ENCODE measurements at places on chromosomes 3 and 15.

GRCh38 chr3:14471016-14471415, 68.6 kb downstream of the SLC6A6 start:
- DNase-seq, result no peak

DNA sequence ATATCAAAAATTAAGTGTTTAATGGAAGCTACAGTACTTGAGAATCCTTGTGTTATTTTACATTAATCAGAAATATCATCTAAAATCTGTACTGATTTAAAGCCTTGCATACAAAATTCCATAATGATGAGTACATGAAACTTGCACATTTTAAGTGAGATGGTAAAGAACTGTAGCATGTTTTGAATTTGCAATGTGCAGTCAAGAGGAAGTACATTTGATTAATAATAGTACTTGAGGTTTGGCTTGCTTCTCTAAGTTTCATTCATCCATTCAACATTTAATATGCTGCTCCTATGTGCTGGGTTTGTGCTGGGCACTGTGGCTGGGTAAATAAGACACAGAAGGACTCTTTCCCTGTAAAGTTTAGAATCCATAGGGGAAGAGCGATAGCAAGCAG, 332.3 kb downstream of the CNTN3 start:
- no peak for DNase-seq

DNA sequence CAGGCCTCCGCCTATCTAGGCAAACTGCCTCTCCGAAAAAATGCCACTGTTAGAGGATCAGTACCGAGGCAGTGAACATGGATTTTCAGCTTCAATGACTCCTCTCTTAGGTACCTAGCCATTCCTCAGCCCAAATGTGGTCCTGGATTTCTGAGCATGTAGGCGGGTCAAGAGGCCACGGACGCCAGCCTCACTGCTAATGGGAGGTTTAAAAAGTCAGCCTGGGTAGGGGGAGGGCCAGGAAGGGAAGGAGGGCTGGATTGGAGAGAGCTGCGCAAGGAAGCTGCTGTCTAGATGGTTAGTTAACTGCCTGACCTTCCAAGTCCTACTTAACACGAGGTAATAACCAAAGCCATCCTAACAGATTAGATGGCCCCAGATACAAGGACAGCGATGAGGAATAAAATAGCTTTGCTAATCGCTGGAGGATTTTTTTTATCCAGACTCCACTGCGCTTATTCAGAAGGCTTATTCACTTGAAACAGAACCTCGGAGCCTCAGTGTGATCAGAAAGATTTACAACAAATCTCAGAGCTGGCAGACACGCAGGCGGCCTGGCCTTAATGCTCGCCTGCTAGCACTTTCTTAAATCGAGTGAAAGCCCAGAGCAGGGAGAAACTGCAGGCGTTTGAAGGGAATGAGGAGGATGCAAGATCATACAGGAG, 34.3 kb downstream of the TLE3 start:
- DNase-seq, result no peak

- DNase-seq, result no peak
Measured at GRCh38 chr3:7385635-7386034, 524.7 kb downstream of the GRM7 start.
